ENCODE measurements at places on chromosomes 13 and 19.

DNA sequence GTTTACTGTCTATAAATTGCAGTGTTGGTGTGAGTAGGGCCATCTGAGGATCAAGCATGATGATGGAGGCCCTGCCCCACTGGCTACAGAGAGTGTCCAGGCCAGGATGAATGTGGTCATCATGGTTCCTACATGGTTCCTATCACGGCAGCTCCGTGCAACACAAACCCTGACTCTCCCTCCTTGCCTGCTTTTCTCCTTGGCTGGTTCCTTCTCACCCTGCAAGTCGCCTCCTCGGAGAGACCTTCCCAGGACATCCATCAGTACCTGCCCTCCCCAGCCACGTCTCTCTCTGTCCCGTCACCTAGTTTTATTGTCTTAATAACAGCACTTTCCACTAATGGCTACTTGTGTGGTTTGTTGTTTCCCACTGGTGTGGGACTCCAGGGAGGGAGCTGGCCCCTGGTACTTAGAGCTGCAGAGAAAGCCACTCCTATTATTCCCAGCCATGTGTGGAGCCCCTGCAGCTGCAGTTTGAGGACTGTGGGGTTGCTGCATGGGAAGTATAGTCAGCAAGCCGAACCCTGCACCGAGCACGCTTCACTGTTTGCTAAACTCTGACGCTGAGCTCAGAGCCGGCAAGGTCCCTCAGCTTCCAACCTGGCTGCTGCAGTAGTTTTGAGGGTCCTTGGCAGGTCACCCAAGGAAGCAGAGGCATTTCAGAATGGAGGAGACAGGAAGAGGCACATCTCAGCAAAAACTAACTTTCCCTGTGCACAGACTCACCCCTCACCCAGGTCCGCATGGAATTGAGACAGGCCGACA, 146.4 kb upstream of the VSTM2B start:
- no peak for DNase-seq

DNA sequence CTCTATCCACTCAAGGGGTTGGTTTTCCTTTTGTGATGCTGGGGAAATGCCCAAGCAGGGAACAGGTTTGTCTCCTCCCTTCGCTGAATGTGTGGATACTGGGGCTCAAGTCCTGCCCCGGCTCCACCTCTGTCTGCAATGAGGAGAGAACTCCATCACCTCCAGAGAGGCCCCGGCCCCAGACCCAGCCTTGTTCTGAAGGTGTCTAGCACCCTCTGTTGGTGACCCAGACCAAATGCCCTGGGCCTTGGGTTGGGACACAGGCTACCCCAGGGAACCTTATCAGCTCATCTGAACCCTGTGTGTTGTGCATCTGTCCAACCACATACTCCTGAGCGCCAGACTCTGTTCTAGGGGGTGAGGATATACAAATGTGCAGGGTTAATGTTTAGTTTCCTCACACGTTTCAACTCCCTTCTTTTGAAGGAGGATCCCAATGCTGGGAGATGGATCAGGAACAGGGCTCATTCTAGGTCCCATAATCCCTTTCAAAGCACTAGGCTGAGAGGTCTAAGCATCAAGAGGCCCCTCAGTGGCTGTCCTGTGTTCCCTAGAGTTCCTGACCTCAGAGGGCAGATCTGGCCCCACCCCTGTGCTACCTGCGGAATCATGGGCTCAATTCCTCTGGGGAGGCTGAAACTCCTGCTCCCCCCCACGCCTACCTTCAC, 112.5 kb upstream of the SLC7A1 start:
- peak; percentile 28 for DNase-seq

DNA sequence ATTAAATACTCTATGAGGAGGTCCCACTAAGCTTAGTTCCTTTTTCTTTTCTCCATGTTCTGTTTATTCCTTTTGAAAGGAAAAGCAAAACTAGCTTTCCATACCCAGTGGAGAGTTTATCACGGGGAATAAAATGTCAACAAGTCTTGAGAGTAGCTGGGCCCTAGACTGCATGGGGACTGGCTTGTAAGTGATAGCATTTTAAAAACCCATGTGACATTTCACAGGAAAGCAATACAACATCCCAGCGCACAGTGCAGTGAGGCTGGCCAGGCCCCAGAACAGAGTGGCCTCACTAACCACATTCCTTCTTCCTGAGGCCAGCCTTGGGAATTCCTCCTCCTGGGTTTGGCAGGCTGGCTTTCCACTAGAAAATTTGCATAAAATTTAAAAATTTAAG, 149.8 kb downstream of the DLEU7 start:
- DNase-seq = no peak

GRCh38 chr13:101382086-101382485, 34.2 kb downstream of the NALCN start:
- no peak for DNase-seq

DNA sequence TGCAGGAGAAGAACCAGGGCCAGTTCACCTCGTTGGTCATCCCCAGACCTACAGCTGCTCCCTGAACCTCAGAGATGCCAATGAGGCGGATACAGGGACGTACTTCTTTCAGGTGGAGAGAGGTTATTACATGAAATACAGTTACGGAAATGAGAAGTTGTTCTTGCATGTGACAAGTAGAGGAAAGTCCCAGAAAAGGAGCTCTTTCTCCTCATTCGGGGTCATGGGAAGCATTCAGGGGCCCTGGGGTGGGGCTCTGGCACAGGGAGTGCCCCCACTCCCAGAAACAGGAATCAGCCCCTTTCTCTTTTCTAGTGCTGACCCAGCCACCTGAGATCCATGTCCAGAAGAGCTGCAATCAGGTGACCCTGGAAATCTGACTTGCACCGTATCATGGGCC, 4.5 kb upstream of the SIGLEC9 start:
- DNase-seq = no peak

DNA sequence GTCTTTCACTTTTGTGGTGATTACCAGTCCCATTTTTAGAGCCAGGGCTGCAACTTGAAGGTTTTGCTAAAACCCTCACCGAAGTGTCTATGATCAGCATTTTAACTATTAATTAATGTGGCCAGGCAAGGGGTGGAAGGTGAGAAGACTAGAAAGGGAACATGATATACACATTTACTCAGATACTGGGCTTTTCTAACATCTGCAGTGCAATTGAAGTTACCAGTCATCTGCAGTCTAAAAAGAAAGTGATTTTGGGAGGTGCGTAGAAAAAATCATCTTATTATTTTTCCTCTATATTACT, 481 bp downstream of the ALOX5AP start:
- peak; percentile 65 for DNase-seq

- no peak for DNase-seq
Observed at GRCh38 chr13:93700115-93700514, 473.5 kb downstream of the GPC6 start.

GRCh38 chr13:67630640-67631039, 400.5 kb upstream of the PCDH9 start:
- DNase-seq = no peak

DNA sequence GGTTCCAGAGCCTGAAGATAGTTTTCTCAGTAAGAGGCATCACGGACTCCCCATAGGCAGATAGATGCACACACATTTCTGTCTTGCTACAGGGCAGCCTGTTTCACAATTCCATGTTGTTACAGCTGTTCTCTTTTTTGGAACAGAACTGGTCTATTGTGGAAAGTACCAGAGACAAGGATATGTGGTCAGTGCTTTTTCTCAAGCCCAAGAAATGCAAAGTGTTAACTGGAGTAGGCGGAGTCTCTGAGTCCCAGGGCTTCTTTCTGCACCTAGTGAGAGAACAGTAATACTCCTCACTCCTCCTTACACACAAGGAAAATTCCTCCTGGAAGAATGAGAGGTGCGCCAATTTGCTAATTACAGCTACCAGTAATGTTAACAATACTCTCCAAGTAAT, 141.6 kb upstream of the ARGLU1 start:
- no peak for DNase-seq

- DNase-seq = no peak
Observed at GRCh38 chr19:35119091-35119490, 3.5 kb downstream of the FXYD3 start.

DNA sequence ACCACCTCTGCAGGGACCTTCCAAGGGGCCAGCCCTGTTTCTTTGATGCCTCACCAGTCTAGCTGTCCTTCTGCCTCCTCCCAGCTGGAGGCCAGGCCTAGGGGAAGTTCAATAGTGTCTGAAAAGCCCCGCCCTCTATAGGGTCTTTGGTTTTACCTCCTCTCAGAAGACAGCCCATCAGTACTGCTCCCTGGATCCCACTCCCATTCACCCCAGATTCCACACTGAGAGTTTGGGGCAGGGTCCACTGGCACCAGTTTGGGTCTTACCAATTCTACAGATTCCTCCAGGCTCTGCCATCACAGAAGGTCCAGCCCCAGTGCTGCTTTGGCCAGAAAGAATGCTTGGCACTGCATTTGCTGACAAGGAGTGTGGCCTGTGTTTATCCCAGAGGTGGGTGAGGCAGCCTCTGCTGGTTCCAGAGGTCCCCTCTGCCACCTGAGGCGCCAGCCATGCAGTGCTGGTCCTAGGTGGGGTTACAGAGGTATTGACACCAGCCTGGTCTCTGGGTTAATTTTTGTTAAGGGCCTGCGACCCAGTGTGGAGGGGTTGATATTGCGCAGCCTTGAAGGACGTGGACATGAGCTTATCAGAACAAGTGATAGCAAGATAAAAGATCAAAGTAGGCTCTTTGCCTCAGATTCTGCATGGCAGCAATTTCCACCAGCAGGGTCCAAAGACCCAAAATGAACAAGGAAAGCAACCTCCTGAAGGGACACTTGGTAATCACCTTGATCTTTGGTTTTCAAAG, 41.4 kb upstream of the IGSF23 start:
- no peak for DNase-seq

- DNase-seq = no peak
Observed at GRCh38 chr13:107133950-107134349, 566.0 kb upstream of the ARGLU1 start.

GRCh38 chr19:11626252-11626651, 29.0 kb downstream of the ZNF627 start:
- DNase-seq = no peak

DNA sequence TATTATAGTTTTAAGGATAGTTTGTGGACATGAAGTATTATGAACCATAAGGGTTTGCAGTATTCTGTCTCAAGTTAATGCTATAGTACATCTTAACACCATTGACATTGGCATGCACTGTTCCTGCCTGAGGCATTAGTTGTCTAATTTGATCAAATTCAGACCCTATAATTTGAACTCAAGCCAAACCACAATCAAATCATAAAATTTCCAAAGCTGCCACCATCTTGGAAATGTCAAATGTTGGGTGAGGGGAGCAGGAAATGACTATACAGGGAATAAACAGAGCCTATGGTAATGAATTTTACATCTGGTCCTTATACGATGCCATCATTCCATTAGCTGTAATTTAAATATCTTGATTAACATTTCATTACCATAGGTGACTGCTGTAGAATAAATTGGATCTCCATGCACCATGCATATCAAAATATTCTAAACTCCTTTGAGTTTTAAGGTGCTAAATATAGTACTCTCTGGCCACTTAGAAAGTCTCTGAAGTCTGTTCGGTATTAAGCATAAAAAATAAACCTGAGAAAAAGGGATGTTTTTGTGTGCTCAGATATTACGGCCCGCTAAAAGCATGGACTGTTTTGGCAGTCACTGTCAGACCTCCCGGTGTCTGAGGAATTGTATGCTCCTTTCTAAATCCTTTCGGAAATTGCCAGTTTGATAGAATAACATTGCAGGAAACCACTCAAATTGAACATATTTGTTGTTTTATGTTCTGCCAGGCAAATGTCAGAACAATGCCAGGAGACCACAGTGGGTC, 257.7 kb downstream of the SPRY2 start:
- no peak for DNase-seq

DNA sequence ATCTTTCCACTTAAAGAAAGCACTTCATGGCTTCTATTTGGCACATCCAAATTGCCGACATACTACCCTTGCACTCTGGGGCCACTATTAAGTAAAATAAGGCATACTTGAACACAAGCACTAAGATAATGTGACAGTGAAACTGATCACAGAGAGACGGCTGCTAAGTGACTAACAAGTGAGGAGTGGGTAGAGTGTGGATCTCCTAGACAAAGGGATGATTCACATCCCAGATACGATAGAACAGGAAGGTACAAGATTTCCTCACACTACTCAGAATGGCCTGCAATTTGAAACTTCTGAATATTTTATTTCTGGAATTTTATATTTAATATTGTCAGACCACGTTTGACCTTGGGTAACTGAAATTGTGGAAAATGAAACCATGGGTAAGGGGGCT, 1721.8 kb upstream of the SPRY2 start:
- DNase-seq = no peak

- no peak for DNase-seq
Observed at GRCh38 chr19:41083516-41083915, 4.7 kb upstream of the CYP2A13 start.

DNA sequence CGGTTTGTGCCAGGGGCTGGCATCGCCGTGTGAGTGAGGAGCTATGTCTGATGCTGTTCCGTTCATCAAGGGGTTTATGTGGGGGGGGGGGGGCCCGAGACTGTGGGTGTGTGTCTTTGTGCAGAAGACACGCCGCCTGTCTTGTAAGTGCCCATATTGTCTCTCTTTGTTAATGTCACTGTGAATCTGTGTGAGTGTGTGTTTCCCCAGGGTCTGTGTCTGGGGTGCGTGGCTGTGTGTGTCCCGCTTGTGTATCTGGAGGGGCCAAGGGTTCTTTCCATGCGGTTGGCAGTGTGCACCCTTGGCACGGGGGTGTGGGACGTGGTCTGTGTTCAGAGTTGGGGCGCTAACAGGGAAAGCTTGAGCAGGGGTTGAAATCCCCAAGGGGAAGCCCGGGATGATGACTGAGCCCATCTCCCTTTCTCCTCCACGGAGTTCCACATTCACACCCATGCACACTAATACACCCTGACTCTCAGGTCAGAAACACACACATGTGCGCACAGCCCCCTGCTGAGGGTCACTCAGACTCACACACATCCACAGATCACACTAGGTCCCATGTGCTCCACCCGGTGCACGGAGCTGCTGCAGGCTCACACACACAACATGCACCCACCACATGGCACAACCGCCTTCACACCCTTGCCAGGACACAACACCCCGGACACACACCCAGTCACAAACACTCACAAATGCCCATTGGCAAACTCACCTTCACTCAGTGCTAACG, 1.8 kb downstream of the NCAN start:
- no peak for DNase-seq

- DNase-seq = peak; percentile 81
Observed at GRCh38 chr13:21670883-21671619, at the start of gene FGF9. Gene FGF9 (plus strand): TSS chr13:21671073. CDS start chr13:21671913, 840 bp downstream.

- no peak for DNase-seq
Observed at GRCh38 chr13:32302461-32302860, 12.7 kb downstream of the ZAR1L start.

DNA sequence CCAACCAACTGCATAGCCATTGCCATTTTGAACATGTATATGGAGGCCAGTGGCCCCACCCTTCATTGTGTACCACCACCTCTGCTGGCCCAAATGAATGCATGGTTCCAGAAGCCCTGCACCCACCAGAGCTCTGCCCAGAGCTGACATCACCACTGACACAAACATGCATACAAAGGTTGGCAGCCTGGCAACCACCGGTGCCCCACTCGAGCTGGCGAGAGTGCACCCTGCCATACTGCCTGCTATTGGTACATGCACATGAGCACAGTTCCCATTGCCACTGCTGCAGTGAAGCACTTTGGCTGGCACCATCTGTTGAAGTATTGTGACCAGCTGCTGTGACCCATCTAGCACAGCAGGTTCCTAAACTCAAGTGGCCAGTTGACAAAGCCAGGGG, 1564.9 kb downstream of the OLFM4 start:
- no peak for DNase-seq

GRCh38 chr19:16125737-16126495, 14.2 kb downstream of the RAB8A start:
- no peak for DNase-seq
